Osteoblast (primary cell): ENCODE measurements at places on chromosomes 7 and 10. TPM values are rescaled to one million over a fixed set of nuclear protein-coding genes. Genes with fewer than 3 reads are reported as not detected.

DNA sequence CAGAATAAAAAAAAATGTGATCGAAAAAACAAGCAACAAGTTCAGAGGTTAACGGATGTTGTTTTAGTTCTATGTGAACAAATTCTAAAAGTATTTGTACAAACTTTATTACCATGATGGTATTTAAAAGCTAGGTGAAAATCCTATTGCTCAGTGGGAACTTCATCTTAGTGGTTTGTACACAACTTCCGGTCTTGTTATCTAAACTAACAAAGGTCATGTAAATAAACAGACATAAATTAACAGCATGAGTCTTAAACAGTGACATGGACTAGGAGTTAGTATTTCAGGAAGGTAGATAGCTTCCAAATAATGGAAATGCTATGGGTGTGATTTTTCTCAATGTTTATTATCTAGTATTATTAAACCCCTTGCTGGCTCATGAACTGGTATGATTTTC lies 83.8 kb downstream of the SPAG6 start:
- DNase-seq: no peak

- DNase-seq: no peak
These were observed 23.8 kb downstream of the C10orf105 start for GRCh38 chr10:71695502-71696476.

GRCh38 chr10:72083790-72084459 lies 4.4 kb downstream of the SPOCK2 start:
- peak; percentile 41 for DNase-seq

Gene SLC39A12
- not detected in 2 replicates for total RNA-seq

Gene RET
- total RNA-seq: under 0.01 TPM in 2 replicates

DNA sequence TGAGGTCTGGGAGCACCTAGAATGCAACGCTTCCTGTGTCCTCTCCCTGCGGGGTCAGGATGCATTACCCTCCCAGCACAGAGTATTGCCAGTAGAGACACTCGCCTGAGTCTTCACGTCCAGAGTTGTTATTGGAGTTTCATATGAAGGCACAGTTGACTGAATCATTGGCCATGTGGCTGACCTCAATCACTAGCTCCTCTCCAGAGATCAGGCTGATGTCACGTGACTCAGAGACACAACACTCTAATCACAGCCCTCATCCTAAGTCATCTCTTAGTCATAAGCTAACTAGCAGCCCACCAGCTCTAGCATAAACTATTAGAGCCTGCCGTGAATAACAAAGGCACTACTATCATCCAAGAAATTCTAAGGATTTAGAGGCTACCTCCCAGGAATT lies 107.8 kb downstream of the HECW1 start:
- DNase-seq: peak; percentile 91

Gene ECHS1
- total RNA-seq: 55.4 and 56.1 TPM in 2 replicates

Gene ZNF853
- total RNA-seq: under 0.01 TPM in 2 replicates

Gene GIMAP7
- total RNA-seq: under 0.01 TPM in 1 of 2 replicates, not detected in the other

DNA sequence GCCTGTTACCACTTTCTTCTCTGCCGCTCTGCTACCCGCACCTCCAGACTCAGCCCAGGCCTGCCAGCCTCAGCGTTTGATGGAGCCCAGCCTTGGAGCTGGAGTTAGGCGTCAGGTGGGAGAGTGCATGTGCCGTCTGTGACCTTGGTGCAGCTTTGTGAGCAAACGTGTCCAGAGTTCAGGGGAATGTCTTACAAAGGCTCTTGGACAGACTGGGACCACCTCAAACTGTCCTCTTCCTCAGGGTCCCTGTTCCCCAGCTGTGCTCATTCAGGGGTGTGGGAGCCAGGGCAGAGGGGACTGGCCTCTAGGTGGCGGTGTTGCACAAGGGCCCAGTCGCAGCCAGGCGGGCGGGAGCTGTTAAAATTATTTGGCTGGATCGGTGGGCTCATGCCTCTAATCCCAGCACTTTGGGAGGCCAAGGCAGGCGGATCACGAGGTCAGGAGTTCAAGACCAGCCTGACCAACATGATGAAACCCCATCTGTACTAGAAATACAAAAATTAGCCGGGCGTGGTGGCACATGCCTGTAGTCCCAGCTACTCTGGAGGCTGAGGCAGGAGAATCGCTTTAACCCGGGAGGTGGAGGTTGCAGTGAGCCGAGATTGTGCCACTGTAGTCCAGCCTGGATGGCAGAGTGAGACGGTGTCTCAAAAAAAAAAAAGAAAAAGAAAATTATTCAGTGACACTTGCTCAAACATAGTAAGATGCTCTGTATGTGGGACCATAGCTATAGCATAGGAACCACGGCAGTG lies 89.2 kb downstream of the ADCY1 start:
- DNase-seq: no peak

GRCh38 chr10:62900829-62901571 lies 84.8 kb upstream of the EGR2 start:
- DNase-seq: peak; percentile 38

DNA sequence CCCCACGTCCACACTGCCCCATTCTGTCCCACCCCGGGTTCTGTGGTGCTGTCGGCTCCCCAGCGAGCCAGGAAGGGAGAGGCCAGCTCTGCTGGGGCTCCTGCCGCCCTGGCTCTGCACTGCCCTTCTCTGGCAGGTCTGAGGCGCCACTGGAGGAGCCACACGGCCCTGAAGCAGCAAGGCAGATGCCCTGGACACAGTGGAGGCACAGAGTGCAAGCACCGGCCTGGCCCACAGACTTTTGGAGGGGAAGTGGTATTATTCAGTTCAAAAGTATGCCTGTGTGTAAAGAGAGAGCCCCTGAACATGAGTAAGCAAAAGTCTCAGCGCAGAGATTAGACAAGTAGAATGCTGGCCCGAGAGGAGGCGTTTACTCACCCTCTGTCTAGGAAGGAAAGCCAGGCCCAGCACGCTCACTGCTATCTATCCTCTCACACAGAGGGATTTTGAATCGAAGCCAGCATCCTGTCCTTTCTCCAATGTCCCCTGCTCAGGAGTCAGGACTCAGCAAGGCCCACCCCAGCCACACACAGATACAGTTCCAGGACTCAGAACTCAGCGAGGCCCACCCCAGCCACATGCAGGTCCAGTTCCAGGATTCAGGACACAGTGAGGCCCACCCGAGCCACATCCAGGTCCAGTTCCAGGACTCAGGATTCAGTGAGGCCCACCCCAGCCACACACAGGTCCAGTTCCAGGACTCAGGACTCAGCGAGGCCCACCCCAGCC lies 115.0 kb downstream of the EGFR start:
- peak; percentile 89 for DNase-seq

Gene DLD
- 53.6 and 55.4 TPM in 2 replicates for total RNA-seq

Gene TMEM229A
- not detected in 2 replicates for total RNA-seq

GRCh38 chr10:97065686-97066660 lies 119.8 kb downstream of the SLIT1 start:
- DNase-seq: peak; percentile 84

DNA sequence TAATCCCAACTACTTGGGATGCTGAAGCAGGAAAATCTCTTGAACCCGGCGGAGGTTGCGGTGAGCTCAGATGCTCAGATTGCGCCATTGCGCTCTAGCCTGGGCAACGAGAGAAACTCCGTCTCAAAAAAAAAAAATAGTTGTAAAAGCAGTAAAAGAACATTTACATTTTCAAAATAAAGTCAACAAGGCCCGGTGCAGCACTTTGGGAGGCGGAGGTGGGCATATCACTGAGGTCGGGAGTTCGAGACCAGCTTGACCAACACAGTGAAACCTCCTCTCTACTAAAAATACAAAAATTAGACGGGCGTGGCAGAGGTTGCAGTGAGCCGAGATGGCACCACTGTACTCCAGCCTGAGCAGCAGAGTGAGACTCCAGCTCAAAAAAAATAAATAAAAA lies 4.0 kb downstream of the CCAR1 start:
- no peak for DNase-seq

- no peak for DNase-seq
These were observed 29.3 kb upstream of the DDX50 start for GRCh38 chr10:68871731-68872342.

Gene OR2A5
- total RNA-seq: not detected in 2 replicates

GRCh38 chr7:69935107-69935506 lies 336.8 kb downstream of the AUTS2 start:
- no peak for DNase-seq

Gene LIPN
- not detected in 2 replicates for total RNA-seq

Gene BLVRA
- total RNA-seq: 20.6 and 21.5 TPM in 2 replicates

GRCh38 chr7:135886345-135887132 lies 90.6 kb downstream of the MTPN start:
- DNase-seq: no peak

DNA sequence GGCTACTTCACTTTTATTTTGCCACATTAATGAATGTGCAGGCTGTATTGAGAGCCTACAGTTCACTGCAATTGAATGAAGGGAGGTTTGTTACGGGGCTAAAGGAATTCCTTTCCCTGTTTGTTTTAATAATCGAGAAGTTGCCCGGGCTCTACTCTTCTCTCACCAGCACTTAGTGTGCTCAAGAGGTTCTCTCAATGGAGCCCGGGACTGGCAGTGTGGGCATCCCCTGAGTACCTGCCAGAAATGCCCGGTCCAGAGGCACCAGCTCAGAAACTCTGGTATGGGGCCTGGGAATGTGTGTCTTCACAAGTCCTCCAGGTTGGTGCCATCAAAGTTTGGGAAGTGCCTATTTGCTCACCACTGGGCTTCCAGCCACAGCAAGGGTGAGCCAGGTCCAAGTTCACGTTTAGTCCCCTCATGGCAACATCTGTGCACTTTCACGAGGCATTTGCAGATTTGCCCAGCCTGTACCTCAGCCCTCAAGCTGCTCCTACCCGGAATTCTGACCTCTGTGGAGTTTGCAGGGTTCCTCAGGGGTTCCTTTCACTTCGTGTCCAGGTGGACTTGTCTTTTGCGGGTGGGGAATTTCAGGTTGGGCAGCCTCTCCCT lies 622.4 kb downstream of the SDK1 start:
- DNase-seq: no peak

DNA sequence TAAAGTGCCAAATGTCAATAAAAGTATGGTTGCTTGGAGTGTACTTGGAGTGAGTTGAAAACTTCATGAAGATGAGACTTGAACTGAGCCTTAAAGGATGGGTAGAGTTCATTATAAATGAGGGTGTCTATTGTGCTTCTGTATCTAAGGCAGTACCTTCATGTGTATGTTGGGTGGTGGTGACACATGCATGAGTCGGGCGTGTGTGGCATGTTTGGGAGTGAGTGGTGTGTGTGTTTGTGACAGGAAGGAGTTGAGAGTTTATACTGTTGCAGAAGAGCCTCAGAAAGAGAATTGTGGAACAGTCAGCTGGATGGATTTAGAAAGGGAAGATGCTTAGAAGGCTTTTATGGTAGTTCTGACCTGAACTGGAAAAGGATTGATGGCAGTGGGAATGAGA lies 6.0 kb upstream of the ZRANB1 start:
- no peak for DNase-seq

GRCh38 chr7:19999681-20000080 lies 217.5 kb downstream of the MACC1 start:
- DNase-seq: no peak

GRCh38 chr7:23335136-23335535 lies 36.0 kb downstream of the MALSU1 start:
- no peak for DNase-seq

GRCh38 chr7:111292026-111292470 lies 201.1 kb downstream of the LRRN3 start:
- DNase-seq: peak; percentile 58

DNA sequence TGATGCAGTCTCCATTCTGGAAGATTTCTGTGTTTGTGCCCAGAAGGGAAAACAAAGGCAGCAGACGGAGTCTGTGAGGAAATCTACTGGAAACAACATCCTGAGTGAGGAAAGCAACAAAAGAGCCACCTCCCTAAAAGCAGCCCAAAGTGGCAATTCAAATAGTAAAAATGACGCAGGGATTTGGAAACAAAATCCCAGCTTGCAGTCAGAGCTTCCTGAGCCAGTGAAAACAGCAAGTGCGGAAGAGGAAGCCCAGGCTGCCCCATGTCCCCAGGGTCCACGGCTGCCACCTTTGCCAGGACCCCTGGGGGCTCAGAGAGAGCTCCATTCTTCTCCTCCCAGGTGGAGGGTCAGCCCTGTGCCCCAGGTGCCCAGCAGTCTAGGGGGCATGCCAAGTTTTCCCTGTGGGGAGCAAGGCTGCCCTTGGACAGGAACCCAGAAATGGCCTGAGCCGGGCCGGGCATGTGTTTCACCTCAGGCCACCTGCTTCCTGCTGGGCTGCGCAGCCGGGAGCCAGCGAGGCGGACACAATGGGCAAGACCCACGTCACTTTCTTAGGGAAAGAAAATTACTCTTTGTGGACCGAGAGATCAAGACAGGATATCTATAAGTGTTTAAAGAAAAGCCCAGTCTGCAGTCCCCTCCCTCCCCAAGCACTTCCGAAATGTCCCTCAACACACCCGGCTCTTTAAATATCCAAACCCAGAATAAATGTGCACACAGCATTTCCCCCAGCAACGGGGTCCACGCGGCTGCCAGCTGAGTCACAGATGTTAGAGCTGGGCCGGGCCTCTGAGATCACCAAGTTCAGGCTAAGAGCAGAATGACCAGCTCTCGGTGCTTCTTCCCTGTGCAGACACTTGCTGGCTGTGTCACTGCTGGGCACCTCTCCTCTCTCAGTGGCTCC lies 231.1 kb downstream of the ARHGAP12 start:
- peak; percentile 94 for DNase-seq

GRCh38 chr10:15113766-15114165 lies 16.6 kb downstream of the RPP38 start:
- DNase-seq: no peak

DNA sequence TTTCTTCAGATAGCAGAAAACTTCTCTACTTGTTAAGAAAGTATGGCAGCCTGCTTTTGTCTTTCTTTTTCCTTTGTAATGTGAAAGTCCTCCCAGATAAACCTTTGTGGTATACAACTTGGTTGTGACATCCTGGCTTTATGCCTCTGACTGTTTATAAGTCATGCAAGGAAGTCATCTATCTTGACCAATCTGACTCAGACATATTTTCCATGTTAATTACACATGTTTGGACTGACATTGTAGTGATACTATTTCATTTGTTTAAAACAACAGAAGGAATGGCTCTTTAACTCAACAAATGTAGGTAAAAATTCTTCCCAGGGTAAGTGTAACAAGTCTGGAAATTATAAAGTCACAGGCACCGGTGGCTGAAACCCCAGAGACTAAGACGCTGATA lies 341.6 kb upstream of the MEOX2 start:
- DNase-seq: peak; percentile 35

Gene MYL10
- not detected in 2 replicates for total RNA-seq

- DNase-seq: no peak
These were observed 205.5 kb upstream of the AOAH start for GRCh38 chr7:36929791-36930190.

DNA sequence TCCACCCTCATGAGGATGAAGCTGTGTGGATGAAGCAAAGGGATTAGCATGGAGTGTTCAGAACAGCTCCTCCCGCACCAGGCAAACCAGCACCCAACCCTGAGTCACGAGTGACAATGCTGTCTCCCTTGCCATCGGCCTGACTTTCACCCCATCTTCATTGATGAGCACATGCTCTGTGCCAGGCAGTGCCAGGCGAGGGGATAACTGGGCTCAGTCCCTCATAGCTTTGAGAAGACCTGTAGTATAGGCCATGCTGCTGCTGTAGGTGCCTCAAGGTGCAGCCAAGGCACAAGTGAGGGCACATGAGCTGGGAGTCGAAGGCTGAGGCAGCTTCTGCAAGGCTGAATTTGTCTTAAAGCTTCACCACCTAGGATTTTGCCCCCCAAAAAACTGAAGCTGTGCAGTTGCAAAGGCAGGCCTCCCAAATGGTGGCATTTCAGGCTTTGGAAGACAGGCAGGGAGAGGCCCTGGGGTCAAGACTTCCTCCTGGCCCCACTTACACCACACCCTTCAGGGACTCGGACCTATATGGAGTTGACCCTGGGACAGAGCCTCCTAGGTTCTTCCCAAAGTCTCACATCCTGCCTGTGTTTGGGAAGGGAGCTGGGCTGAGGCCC lies 54.2 kb upstream of the GDF10 start:
- no peak for DNase-seq

Gene IL2RA
- total RNA-seq: not detected in 2 replicates
